Ovary (tissue), 10 donors: ENCODE measurements at places on chromosomes 1 and 21.

DNA sequence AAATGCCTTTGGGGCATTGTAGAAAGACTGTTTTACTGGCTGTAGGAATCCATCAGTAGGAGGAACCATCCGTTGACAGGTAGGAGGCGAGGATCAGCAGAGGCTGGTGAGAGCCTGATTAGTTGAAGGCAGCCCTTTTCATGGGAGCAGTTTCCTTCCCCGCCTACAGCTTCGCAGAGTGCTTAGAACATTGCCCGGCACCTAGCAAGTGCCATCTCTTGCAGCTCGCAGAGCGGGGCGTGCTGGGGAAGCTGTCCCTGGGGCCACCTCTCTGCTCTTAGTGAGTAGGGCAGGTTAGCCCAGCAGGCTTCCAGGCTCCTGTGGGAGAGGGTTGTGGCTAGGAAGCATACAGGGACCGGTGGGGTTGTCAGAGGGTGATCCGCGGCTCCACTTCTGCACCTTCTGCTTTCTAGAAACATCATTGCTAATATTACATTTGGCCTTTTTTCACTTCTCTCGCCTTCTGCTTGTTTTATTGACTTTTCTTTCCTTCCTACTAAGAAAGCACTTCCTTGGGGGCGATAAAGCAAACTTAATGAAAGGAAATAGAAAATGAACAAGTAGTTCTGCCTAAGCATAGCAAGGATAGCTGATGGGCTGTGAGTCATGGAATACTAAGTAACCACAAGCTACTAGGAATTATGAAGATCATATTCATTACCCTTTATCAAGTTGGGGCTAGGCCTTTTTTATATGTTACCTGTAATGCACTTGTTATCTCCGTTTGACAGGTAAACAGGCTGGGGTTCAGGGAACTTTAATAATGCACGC is 176.7 kb downstream of the GALNT2 start:
- no peak for DNase-seq
- no peak overlapping the region for H3K4me3 ChIP-seq
- H3K36me3 ChIP-seq, result no peaks in the 10 kb centered on the region
- H3K27me3 ChIP-seq, result no peaks in the 10 kb centered on the region
- H3K27ac ChIP-seq, result no peak overlapping the region
- H3K4me1 ChIP-seq, result no peaks in the 10 kb centered on the region

DNA sequence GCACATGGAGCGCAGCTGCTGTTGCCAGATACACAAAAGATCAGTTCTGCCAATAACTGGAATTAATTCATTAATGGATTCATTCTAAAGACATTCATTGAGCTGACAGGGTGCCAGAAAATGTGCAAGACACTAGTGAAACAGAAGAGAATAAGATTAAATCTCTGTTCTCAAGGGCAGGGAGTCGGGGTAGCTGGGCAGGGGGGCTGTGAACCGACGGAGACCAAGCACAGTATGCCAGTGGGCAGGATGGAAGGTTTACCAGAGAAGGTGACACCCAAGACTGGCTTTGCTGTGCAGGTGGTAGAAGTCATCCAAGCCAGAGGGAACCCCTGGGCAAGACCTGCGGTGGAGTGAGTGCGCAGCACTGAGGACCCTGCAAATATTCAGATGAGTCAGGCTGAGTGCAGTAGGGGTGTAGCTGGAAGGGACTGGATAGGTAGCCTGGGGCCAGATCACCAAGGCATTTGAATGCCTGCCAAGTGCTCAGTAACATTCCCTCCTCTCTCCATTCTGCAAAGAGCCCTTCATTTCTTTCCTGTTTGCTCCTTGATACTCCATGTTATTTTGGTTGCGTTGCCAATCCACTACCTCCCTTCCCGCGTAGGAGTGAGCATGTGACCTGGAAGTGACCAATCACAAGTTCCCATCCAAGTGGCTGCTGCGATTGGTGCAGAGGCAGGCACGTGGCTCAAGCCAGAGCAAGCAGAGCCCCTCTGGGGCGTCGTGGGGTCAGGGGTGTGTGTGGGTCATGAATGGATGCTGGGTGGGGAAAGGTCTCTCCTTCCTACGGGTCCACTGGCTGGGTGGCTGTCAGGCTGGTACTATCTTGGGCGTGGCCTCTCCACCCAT is 413.1 kb downstream of the PTPRU start:
- DNase-seq, result no peak
- H3K4me1 ChIP-seq, result no peaks in the 10 kb centered on the region
- H3K4me3 ChIP-seq, result no peak overlapping the region
- no peak overlapping the region for H3K27ac ChIP-seq

- no peak for DNase-seq
- no peak overlapping the region for H3K4me3 ChIP-seq
- no peaks in the 10 kb centered on the region for H3K27me3 ChIP-seq
- no peak overlapping the region for H3K27ac ChIP-seq
- H3K4me1 ChIP-seq, result peaks cover 5% of the 10 kb centered on the region
Observed at GRCh38 chr1:82227306-82228095, 426.8 kb downstream of the ADGRL2 start.

DNA sequence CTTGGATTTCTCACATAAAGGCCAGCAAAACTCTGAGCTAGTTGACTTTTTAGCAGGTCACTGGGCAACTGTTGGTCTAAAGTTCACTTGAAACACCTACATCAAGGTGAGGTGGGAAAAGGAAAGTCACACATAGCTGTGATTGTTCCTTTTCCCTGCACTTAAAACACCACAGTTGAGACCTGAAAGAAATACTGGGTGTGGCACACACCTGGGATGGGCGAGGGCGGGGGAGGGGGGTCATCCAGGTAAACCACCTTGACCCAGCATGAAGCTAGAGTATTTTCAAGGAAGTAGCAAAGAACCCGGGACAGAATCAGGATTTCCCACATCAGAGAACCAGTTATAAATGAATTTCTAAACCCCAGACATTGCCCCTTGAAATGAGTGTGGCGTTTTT is 26.4 kb downstream of the ZNF697 start:
- no peak for DNase-seq
- H3K27ac ChIP-seq, result no peak overlapping the region
- no peak overlapping the region for H3K4me3 ChIP-seq
- H3K36me3 ChIP-seq, result no peaks in the 10 kb centered on the region
- no peaks in the 10 kb centered on the region for H3K27me3 ChIP-seq
- H3K4me1 ChIP-seq, result peaks cover 15% of the 10 kb centered on the region

- no peak for DNase-seq
- H3K36me3 ChIP-seq, result no peaks in the 10 kb centered on the region
- no peak overlapping the region for H3K4me3 ChIP-seq
- H3K27me3 ChIP-seq, result no peaks in the 10 kb centered on the region
Observed at GRCh38 chr1:208145167-208145566, 99.0 kb downstream of the PLXNA2 start.

DNA sequence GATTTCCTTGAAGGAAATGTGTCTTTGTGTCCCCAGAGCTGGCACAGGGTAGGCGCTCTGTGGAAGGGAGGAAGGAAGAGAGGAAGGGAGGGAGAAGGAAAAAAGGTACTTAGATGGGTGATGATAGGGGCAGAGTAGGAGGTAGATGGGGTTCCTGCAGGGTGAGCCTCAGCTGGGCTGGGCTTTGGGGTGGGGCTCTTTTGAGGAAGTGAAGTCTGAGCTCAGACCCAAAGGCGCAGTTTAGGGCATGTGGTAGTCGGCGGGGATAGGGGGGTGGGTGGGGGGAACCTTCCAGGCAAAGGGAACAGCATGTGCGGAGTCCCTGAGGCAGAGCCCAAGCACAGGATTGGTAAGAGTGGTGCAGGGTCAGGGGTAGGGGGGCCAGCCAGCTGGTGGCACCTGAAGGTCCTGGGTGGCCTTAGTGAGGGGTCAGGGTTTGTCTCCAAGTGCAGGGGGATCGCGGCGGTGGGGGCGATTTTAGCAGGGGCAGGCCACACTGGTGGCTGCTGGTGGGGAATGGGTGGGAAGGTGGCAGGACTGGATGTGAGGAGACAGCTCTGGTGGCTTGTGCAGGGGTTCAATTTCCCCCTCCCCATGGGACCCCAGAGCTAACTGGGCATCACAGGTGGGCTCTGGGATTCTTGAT is 8.4 kb upstream of the HTR6 start:
- H3K27ac ChIP-seq, result no peak overlapping the region
- no peak for DNase-seq
- H3K36me3 ChIP-seq, result no peaks in the 10 kb centered on the region
- no peaks in the 10 kb centered on the region for H3K27me3 ChIP-seq

DNA sequence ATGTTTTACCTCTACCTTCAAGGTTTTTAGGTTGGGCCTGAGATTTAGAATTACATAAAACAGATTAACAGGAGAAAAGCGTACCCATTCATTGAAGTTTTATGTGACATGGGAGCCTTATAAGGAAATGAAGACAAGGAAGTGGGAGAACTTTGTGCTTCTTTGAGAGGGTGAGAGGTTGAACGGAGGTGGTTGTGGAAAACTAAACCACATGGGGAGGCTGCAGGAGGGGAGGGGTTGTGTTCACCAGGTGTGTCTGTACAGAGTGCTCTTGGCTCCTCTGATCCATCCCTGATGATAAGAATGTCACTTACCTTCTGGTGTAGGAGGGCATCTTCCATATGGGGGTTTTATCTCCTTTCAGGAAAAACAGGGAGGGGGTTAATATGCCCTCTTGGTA is 2.7 kb downstream of the SLX9 start:
- DNase-seq, result no peak
- peaks cover 7% of the 10 kb centered on the region for H3K4me1 ChIP-seq
- H3K36me3 ChIP-seq, result no peaks in the 10 kb centered on the region
- H3K27ac ChIP-seq, result no peak overlapping the region
- no peaks in the 10 kb centered on the region for H3K27me3 ChIP-seq
- H3K4me3 ChIP-seq, result no peak overlapping the region

DNA sequence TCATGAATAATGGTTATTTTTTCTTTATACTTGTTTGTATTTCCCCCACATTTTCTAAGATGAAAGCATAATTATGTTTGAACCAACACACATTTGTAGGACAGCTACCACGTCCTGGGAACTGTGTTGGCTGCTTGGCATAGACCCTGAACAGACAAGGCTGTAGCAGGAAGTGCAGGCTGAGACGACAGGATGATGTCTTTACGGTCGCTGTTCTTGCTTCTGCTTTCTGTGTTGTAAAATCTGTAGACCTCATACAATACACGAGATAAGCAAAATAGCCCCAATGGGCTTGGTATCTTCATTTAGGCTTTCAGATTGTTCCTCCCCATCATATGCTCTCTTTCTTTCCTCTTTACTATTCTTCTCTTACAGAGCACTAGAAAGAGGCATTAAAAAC is 23.3 kb upstream of the OTUD3 start:
- H3K27ac ChIP-seq, result no peak overlapping the region
- DNase-seq, result no peak
- no peaks in the 10 kb centered on the region for H3K27me3 ChIP-seq
- no peaks in the 10 kb centered on the region for H3K4me1 ChIP-seq
- no peaks in the 10 kb centered on the region for H3K36me3 ChIP-seq

DNA sequence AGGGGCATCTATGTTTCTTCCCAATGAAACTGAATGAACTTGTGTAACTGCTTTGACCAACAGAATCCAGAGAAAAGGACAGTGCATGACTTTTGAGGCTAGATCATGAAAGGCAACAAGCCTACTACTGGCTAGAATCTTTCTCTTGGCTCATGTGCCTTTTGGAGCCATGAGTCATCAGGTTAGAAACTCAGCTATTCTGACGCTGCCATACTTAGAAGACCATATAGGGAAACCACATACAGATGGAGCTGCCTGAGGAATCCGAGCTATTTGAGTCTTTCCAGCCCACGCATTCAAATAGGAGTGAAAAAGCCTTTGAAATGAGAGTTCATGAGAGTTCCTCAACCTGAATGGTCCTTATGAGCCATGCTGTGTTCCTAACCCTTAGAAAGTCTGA is 738.5 kb upstream of the CHRM3 start:
- H3K36me3 ChIP-seq, result no peaks in the 10 kb centered on the region
- H3K27me3 ChIP-seq, result no peaks in the 10 kb centered on the region
- no peak for DNase-seq
- H3K4me1 ChIP-seq, result no peaks in the 10 kb centered on the region
- no peak overlapping the region for H3K4me3 ChIP-seq

GRCh38 chr1:110420874-110421793 is 13.6 kb upstream of the LAMTOR5 start:
- no peak for DNase-seq
- peaks cover 12% of the 10 kb centered on the region for H3K4me1 ChIP-seq
- no peak overlapping the region for H3K4me3 ChIP-seq
- H3K27me3 ChIP-seq, result no peaks in the 10 kb centered on the region

- no peak overlapping the region for H3K27ac ChIP-seq
- H3K36me3 ChIP-seq, result no peaks in the 10 kb centered on the region
- H3K4me3 ChIP-seq, result no peak overlapping the region
- DNase-seq, result no peak
- H3K27me3 ChIP-seq, result no peaks in the 10 kb centered on the region
Observed at GRCh38 chr1:89130716-89131115, 4.8 kb upstream of the GBP2 start.

GRCh38 chr1:27563591-27564471 is 40.1 kb downstream of the AHDC1 start:
- H3K36me3 ChIP-seq, result no peaks in the 10 kb centered on the region
- no peaks in the 10 kb centered on the region for H3K27me3 ChIP-seq
- peak overlapping the region; percentile 80 for H3K27ac ChIP-seq
- peaks cover 57% of the 10 kb centered on the region for H3K4me1 ChIP-seq
- DNase-seq, result peak; percentile 67

DNA sequence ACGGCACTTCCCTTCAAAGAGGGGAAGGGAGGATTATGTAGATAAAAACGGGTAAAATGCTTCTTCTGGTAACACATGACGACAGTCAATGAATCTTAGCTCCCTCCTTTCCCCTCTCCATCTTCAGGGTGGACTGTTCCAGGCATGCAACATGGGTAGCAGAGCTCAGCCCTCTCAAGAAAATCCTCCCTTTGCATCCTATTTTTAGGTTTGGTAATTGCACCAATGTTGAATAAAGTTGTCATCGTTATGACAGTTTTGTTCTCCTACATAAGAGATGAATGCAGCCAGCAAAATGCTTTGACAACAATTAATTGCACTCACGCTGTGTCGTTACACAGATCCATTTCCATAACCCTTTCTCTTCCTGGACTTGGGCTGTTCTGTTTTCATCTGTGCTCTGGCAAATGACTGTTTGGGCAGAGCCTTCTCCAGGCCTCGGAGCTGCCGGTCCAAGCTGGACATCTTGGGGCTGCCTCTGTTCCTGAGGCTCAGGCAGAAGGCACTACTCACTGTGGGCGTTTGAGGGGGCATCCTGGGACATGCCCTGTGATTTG is 127.6 kb downstream of the CNIH3 start:
- H3K27ac ChIP-seq, result no peak overlapping the region
- H3K36me3 ChIP-seq, result no peaks in the 10 kb centered on the region
- H3K4me1 ChIP-seq, result no peaks in the 10 kb centered on the region
- H3K27me3 ChIP-seq, result no peaks in the 10 kb centered on the region
- no peak overlapping the region for H3K4me3 ChIP-seq
